ENCODE measurements at places on chromosomes 7 and 10.
A peak's percentile ranks its signal among the peaks of the same experiment; 100 is the strongest.

DNA sequence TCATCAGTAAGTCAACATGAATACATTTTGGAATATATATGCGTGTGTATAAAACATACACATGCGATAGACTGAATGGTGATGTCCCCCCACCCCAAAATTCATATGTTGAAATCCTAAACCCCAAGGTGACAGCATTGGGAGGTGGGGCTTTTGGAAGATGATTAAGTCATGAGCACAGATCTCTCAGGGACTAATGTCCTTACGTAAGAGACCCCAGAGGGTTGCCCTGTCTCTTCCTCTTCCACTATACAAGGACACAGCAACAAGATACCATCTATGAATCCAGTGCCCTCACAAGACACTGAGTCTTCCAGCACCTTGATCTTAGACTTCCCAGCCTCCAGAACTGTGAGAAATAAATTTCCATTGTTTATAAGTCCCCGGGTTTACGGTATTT lies 22.5 kb downstream of the DRGX start:
- no peak for DNase-seq

DNA sequence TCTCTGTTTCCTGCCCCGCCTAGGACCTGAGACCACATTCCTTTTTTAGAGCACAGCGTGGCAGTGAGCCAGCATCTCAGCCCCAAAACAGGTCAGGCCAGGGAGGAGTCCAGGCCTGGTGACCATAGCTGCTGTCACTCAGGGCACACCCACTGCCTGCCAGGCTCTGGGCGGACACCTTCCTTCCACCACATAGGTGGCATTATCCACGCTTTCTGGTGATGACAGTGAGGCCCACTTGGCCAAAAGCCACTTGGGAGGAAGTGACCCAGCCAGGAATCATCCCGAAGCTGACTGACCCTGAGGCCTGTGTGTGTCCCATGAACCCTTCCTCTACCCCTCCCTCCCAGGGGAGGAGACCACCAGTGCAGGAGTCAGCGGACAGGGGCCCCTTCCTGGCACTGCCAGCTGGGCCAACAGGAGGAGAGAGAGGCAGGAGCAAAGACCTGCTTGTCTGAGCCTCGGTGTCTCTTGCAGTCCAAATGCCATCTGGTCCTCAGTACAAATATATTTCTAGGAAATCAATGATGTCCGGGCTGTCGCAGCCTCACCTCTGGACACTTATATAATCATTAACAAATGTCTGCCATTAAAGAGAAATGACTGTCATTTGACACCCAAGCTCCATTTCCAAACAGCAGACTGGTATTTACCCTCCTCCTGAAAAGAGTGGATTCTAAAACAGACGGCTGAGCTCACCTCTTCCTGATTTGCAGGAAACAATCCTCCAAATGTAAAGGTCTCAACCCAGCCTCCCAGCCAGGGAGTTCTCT lies 63.0 kb downstream of the ABRAXAS2 start:
- DNase-seq, result no peak

GRCh38 chr10:22915314-22915713 lies 12.5 kb upstream of the ARMC3 start:
- DNase-seq, result no peak

GRCh38 chr7:36775676-36776075 lies 51.4 kb upstream of the AOAH start:
- no peak for DNase-seq

DNA sequence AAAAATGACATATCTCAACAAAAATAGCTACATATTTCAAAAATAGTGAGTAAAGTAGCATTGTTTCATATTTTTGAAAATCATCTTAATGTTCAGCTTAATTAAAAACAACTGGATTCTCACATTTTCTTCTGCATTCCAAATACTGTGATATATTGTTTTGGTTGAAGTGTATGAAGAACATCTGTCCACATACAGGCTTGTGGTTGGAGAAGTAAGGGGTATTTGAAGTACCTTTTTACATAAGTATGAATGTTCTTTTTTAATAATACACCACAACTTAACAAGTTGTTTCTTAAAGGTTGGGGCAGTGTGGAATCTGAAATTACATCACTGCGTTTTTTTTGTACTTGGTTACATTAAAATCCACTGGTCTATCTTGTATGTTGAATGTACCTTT lies 442.5 kb downstream of the KIF20B start:
- DNase-seq, result no peak

GRCh38 chr10:21677551-21677950 lies 143.5 kb downstream of the MLLT10 start:
- no peak for DNase-seq

- peak; percentile 95 for DNase-seq
Observed at GRCh38 chr7:75727881-75728593, 10.7 kb downstream of the HIP1 start.

GRCh38 chr10:29722777-29723176 lies 88.0 kb upstream of the SVIL start:
- no peak for DNase-seq

DNA sequence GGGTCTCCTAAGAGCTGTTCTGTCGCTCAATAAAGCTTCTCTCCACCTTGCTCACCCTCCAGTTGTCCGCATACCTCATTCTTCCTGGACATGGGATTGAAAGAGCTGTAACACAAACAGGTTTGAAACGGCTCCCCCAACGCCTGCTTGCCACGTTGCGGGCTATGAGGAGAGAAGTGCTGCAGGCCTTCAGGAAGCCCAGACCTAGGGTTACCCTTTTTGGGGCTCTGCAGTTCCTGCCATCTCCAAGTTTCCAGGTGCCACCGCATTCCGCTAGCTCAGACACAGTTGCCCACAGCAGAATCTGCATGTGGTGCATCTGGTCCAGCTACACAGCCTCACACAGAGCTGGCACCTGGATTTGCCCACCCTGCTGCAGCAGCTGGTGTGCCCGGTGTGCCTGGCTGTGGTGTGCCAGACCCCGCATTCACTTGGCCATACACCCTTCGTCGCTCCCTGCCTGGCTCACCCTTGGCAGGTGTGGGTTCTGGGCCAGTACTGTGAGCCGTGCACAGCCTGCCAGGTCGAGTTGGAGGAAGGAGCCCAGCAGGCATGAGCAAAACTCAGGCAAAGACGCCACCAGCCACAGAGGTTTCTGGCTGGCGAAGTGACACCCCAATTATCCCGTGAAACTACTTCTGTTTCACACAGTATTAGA lies 253.2 kb upstream of the SEMA3A start:
- DNase-seq, result no peak

DNA sequence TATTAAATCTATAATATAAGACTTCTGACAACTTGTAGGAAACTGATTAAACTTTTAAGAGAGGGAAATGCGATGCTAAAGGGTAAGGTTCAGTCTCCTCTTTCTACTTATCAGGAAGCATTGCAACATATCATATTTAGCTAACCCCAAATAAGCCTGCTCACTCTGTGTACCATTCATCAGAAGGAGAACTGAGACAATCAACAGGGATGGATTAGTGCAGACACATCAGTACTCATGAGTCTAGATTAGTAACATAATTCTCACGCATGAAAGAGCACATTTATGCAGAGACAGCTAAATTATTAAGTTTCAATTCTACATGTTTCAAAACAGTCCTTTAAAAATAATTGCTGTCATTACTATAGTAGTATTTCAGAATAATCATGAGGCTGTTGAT lies 354.2 kb upstream of the ZWINT start:
- DNase-seq, result no peak

- no peak for DNase-seq
Observed at GRCh38 chr10:73991884-73992245, 6.1 kb upstream of the VCL start.

DNA sequence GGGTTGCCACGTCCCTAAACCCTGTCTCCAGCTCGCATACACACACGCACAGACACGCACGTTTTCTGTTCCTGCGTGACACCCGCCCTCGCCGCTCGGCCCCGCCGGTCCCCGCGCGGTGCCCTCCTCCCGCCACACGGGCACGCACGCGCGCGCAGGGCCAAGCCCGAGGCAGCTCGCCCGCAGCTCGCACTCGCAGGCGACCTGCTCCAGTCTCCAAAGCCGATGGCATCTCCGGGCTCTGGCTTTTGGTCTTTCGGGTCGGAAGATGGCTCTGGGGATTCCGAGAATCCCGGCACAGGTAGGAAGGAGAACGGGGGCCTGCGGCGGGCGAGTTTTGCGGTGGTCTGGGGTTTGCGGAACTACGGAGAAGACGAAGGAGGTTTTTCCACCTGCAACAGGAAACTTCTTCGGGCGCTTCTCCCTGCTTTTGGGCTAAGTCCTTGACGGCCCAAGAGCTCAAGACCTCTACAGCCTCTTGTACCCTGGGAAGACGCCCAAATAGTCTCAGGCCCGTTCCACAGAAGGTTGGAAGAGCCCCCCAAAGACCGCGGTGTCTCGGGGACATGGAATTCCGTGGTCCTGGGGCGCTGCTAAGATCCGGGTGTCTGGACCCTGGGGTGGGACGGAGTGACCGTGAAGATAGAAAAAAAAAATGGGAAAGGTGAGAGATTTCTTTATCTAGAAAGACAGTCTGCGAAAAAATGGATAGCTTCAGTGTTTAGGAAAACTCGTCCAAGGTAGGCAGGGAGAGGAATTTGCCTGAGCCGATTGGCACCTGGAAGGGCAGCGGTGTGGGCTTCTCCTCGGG lies at the start of gene GAD2:
Gene GAD2 (plus strand): TSS at position 190 of the 811 bp plus-strand sequence. CDS start 36 bp downstream, at position 226.
- no peak for DNase-seq

DNA sequence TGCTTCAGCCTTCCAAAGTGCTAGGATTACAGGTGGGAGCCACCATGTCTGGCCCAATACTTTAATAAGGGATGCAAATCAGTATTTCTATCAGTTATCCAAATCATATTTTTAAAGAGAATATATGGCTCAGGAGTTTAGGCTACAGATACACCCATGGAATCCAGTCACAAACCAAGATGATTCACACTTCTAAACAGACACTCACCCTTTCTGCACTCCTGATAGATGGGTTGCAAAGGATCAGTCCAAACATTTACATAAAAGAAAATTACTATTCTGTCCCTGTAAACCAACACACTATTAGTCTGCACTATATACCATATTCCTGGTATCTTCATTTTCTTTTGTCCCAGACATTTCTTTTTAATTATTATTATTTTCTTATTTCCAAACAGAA lies 2.2 kb downstream of the MORN4 start:
- DNase-seq, result no peak

GRCh38 chr7:2929321-2930201 lies 85.5 kb upstream of the GNA12 start:
- DNase-seq, result no peak

GRCh38 chr7:131341690-131342089 lies 14.0 kb downstream of the MKLN1 start:
- no peak for DNase-seq

- DNase-seq, result no peak
Observed at GRCh38 chr10:42488416-42488815, 150.0 kb downstream of the ZNF33B start.

GRCh38 chr10:36888925-36889573 lies 236.3 kb upstream of the ANKRD30A start:
- DNase-seq, result no peak

DNA sequence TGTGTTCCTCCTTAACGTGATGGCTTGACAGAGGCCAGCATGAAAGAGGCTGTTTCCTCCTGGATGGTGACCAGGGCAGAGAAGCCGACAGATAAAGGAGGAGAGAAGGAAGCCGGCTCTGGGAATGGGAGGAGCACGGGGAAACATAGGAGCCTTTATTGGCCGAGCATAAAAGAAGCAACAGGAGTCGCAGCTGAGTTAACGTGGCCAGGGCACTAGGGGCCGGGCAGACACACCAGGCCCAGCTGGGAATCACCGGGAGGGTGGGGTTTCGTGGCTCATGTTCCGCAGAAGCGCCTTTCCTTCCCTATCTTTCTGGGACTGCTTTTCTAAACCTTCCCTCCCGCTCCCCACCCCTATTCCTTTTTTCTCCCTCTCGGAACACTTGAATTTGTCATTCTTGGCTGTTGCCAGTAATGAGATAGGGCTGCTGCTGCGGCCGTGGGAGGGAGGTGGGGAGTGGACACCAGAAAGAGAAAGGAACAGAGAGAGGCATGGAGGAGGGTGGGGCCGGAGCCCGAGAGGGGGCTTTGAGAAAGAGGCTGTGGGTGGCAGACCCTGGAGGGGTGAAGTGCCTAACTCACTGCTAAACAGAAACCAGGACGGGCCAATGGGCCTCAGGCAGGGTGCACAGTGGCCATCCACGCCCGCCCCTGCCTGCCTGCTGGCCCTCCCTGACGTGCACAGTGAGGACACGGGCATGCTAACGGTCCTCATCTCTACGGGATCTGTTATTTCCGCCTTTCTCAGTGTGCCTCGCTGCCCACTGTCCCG lies 65.2 kb downstream of the COL13A1 start:
- DNase-seq, result no peak

GRCh38 chr10:61063034-61063433 lies 119.0 kb upstream of the RHOBTB1 start:
- no peak for DNase-seq

- DNase-seq, result no peak
Observed at GRCh38 chr7:4762121-4763055, 13.0 kb upstream of the AP5Z1 start.

DNA sequence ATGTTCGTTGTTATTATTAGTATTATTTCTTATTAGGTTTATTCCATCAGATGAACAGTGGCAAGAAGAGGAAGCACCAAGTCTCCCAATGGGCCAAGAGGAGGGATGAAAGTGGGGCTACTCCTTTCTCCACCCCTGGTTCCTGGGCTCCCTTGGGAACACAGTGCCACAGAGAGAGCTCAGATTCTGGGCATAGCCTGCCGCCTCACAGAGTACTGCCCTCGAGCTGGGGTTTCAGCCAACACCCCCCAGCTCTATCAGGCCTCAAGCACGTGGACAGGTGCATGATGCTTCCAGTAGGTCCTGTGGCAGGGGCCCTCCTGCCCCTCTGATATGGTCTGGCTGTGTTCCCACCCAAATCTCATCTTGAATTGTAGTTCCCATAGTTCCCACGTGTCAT lies 103.6 kb upstream of the RNF32 start:
- no peak for DNase-seq

- no peak for DNase-seq
Observed at GRCh38 chr10:20768843-20769242, 128.3 kb downstream of the NEBL start.

DNA sequence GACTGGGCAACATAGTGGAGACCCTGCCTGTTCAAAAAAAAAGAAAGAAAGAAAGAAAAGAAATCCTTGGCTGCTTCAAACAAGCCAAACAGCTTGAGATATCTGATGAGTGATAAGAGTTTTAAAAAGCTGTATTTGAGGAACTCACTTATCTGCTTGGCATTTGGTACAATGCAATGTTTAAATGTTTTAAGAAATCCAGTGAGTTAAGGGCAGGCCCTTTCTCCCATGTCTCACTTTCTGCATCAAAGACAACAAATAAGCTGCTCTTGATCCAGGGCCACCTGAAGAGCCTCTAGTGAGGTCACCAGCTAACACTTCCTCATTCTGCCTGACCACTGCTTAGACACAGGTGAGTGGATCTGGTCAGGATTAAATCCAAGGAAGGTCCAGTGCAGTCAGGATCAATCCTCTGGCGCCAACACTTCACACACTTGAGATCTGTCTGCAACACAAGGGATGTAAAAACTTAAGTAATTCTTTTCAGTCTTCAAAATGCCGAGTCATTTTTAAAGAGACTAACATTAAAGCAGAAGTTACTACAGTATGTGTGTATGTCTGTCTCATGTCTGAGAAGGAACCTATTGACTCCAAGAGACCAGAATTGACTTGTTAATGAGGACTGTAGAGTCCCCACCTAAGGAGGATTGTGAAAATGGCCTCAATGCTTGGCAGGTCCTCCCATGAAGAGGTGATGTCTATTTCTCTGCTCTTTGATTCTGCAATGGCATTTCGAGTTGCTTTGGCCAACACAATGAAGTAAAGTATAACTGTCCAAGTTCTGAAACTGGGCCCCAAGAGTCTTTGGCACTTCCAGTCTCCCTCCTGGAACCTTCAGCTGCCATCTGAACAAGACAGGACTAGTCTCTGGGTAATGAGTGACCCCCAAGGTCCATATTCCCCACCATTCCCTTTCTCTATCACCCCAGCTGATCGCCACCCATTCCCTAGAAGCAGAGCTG lies 43.1 kb downstream of the CREB3L2 start:
- DNase-seq, result no peak

- no peak for DNase-seq
Observed at GRCh38 chr10:127922675-127923366, 15.9 kb downstream of the PTPRE start.
